Karpas-422 (cell line): ENCODE measurements at places on chromosomes 12 and 14. TPM values are rescaled to one million over a fixed set of nuclear protein-coding genes. Genes with fewer than 3 reads are reported as not detected.
A peak's percentile ranks its signal among the peaks of the same experiment; 100 is the strongest.

DNA sequence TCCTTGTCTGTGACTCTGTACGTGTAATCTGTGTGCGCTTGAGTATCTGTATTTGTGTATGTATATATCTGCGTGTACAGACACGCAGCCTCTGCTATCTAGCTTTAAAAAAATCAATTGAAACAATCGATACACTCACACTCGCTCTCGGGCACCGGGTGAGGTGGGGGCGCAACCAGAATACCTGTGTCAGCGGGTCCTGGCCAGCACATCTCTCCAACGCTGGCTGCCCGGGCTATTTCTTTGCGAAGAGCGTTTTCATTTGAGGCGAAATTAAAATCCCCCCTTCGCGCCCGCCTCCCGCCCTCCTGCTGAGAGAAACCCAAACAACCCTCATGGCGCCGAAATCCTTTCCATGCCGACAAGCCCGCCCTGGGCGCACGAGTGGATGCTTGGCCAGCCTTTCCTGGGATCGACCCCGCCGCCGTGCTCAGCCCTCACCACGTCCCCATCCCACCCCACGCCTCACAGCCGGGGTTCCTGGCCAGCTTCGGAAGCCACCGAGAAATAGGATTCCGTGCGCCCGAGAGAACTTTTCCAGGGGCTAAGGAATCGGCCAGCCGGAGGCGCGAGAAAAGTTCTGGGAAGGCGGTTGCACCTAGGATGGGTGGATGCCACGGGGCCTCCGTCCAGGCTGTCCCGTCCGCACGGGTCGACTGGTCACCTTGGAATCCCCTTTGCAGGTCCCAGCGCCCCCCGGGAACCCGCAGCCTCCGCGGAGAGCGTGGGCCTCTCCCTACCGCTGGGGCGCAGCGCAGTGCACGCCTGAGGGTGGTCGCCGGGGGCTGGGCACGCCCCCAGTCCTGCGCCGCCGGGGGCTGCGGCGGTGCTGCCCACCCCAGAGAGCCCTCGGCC lies 1.0 kb downstream of the ZDHHC22 start:
- DNase-seq, result no peak

GRCh38 chr14:94036313-94037167 lies 10.4 kb downstream of the OTUB2 start:
- peak; percentile 95 for DNase-seq

- no peak for DNase-seq
Measured at GRCh38 chr12:20492251-20492760, 124.0 kb downstream of the PDE3A start.

DNA sequence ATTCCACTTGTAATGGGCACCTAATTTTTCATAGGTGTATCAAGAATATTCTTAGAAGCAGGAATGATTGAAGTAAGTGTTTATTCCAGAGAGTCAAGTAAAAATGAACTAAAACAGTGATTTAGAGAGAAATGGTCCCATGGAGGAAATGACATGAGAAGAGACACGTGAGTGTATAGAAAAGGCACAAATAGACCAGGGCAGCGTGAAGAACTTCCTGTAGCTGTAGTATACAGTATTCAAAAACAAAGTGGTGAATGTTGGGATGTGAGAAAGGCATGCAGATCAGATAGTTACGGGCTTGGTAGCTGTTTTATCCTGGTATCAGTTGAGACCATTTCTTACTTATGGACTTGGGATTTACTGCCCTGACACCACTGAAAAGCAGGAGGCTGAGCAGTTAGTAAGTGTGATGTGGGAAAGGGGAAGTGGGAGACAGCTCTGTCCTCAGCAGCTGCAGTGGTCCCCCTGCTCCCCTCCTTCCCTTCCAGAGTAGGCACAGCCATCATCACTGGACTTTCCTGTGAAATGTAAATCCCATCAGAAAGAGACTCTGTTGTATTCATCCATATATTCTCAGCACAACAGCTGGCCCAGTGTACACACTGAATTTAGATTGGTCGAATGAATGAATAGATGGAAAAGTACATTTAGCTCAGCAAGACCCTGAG lies 16.8 kb upstream of the TESPA1 start:
- DNase-seq, result no peak

- DNase-seq, result no peak
Measured at GRCh38 chr14:35344107-35344807, 52.1 kb downstream of the PSMA6 start.

DNA sequence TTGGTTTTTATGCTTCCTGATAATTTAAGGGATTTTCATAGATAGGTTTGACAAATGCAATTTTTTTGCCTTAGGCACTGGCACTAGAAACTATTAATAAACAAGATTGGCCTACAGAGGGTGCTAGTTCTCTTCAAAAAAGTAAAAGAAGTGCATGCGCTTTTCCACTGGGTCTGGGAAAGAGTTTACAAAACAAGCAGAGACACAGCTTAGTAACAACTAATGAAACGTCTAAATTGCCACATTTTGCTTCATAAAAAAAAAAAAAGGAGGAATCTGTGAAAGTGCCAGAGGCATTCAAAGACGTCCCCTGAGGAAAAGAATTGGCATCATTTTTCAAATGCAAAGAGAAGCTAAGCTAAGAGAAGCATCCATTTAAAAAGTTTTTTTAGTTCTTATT lies 58.3 kb upstream of the EEA1 start:
- DNase-seq, result peak; percentile 81

The LRRC43 gene
- total RNA-seq, result not detected in 2 replicates

The TAS2R30 gene
- total RNA-seq, result 6.0 and 13.9 TPM in 2 replicates

The CLEC6A gene
- not detected in 2 replicates for total RNA-seq

The CHGA gene
- not detected in 2 replicates for total RNA-seq

The TAS2R31 gene
- total RNA-seq, result 9.5 and 18.0 TPM in 2 replicates

The RNASE1 gene
- not detected in 2 replicates for total RNA-seq
